ENCODE measurements at places on chromosomes 5 and 9.

DNA sequence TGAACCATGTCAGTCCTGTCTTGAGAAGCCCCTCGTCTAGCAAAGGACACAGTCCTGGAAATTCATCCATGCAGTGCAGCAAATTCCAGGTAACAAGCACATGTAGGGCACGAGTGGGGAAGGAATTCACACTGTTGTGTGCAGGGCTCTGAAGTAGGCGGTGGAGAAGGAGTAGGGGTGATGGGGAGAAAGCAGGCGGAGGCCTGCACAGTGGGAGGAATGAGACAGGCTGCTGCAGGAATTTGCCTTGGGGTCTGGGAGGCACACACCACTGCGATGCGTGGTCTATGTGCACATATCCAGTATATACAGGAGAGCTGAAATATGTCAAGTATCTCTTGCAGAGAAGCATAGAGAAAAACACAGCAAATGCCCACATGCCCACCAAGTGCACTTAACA lies 249.2 kb upstream of the IRX2 start:
- DNase-seq, result no peak

GRCh38 chr5:36458746-36459145 lies 147.7 kb upstream of the SLC1A3 start:
- no peak for DNase-seq

GRCh38 chr5:527646-528628 lies 3.7 kb upstream of the SLC9A3 start:
- no peak for DNase-seq

- no peak for DNase-seq
Measured at GRCh38 chr5:127757576-127757975, 54.4 kb downstream of the CCDC192 start.

DNA sequence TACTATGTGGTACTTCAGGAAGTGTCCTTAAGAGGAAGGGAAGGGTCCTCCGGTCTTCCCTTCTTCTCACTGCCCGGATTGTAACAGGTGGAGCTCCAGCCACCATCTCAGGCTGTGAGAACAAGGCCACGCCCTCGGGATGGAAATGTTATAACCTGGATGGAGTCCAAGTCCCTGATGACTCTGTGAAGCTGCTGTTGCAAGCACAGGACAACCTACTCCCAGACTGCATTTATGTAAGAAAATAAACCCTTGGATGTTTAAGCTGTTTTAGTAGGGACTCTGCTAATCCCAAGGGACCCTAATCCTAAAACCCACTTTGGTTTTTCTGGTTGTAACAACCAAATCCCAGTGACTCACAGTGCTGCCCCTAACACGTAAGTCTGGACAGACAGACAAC lies 221.6 kb downstream of the ACTL7B start:
- no peak for DNase-seq
